Amniotic epithelial cell (primary cell): ENCODE measurements at places on chromosomes 16 and 17.

- peak; percentile 68 for DNase-seq
Measured at GRCh38 chr16:68091380-68092261, 6.5 kb downstream of the NFATC3 start.

DNA sequence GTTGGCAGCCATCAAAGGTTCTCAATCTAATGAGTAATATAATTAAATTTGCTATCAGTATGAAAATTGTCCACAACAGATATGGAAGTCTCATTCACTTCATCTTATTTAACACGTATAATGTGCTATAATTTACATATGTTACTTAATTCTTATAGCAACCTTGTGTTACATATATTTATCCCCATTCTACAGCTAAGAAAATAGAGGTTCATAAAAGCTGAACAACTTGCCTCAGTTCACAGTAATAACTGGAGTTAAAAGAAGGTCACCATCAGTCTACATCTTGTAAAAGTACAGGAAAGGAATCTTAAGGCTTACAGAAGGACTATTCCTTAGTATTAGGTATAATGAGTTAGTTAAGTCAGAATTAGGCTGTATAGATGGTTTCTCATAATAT is 27.9 kb downstream of the STXBP4 start:
- no peak for DNase-seq

DNA sequence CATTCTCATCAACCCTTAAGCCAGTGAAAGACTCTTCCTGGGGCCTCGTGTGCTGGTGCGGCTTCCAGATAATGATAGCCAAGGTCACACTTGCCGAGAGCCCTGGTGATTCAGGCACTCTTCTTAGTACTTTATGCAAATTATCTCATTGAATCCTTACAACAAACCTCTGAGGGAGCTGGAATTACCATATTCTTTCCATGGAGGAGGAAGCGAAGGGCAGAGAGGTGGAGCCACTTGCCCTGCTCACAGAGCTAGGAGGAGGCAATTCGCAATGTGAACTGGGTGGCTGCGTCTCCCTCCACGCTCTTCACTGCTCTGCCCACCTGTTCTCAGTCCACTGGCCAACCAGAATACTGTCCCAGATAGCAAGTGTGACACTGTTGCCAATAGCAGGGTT is 409.7 kb downstream of the SNX29 start:
- DNase-seq: no peak

DNA sequence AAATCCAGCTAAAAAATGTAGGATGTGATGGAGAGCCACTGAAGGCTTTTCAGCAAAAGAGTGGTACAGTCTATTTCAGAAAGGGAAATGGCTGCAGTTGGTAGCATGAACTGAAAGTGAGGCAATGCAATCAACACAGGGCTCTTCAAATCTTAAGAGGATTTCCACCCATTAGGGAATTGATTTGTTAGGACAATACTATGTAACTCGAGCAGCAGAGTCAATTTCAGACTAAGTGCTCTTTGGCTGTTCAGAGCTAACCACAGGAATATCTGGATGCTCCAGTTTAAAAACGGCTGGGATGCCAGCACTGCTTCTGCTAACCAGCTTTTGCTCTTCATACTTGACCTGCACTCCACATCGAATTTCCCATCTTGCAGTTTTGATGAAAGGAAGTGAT is 24.6 kb downstream of the CACNG1 start:
- no peak for DNase-seq

- no peak for DNase-seq
Measured at GRCh38 chr17:37088913-37089312, 140.2 kb downstream of the AATF start.

GRCh38 chr17:43517161-43517560 is 29.0 kb downstream of the ETV4 start:
- DNase-seq: no peak

DNA sequence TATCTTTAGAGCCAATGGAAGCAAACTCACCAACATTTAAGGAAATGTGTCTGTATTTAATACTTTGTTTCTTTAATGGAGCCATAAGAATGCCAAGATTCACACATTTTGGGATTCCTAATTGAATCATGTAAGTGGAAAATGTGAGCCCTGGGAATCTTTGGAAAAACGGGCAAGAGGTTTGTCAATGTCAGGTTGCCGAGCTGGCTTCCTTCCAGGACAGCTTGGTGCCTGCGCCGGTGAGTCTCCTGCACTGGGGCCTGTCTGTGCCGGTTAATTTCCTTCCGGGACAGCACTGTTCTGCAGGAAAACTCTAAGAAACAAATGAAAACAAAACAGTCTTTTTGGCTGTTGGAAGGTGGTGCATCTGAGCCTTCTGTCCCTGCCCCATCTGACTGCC is 210.6 kb downstream of the HAPSTR1 start:
- DNase-seq: no peak

DNA sequence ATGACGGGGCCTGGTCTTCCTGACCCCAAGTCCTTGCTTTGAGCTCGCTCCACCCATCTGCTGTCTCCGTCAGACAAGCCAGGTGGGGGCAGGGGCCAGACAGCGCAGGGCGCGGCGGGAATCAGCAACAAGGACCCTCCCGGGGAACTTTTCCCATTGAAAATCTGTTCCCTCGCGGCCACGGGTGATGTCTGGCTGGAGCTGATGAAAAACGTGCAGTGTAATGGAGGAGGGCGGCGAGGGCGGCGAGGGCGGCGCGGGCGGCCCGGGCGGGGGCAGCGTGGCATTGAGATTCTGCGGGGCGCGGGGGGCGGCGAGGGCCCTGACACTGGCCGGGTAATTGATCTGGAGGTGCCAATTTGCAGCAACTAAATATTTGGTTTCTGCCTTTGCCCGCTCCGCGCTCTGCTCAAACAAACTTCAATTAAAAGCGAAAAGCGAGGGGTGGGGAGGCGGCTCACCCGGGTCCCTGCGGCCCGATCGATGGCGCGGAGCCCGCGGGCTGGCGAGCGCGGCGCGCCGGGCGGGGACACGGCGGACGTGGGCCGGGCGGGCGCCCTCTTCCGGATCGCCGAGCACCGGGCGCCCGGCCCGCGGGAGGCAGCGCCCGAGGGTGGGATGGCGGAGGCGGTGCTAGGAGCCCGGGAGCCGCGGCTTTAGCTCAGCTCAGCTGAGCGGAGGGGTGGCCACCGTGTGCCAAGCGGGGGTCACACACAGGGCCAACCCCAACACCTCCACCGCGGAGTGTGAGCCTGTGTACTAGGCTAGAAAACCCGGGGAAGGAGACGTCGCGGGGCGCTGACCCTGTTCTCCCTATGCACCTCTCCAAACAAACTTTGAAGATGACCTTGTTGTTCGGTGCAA is 32.4 kb downstream of the DCAKD start:
- no peak for DNase-seq

GRCh38 chr17:33871720-33872540 is 383.2 kb upstream of the CCL2 start:
- no peak for DNase-seq

DNA sequence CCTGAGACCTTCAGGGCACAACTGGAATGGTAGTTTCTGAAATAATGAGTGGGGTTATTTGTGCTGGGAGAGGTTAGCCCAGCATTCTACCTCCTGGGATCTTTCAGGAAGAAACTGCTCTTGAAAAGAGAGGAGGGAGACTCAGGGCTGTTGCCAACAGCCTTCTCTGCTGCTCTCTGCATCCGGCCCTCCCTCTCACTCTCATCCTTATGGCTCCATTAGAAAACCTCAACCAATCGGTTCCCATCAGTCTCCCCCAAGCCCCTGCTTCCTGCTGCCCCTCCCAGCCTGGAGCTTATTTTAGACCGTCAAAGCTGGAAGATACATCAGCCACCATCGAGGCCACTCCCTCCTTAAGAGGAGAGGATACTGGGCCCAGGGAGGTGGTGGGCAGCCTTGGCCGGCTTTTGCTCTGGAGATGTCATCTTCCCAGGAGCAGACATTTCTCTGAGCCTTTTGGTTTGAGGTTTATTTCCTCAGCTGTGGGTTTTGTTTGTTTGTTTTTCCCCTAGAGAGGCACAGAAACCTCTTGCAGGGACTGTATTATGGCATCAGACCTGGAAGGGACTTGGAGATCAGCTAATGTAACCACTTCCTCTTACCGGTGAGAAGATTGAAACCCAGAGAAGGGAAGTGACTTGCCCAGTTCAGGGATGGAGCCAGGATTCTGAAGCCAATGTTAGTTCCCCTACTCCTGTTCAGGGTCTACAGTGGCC is 2.7 kb downstream of the MPRIP start:
- DNase-seq: peak; percentile 54

DNA sequence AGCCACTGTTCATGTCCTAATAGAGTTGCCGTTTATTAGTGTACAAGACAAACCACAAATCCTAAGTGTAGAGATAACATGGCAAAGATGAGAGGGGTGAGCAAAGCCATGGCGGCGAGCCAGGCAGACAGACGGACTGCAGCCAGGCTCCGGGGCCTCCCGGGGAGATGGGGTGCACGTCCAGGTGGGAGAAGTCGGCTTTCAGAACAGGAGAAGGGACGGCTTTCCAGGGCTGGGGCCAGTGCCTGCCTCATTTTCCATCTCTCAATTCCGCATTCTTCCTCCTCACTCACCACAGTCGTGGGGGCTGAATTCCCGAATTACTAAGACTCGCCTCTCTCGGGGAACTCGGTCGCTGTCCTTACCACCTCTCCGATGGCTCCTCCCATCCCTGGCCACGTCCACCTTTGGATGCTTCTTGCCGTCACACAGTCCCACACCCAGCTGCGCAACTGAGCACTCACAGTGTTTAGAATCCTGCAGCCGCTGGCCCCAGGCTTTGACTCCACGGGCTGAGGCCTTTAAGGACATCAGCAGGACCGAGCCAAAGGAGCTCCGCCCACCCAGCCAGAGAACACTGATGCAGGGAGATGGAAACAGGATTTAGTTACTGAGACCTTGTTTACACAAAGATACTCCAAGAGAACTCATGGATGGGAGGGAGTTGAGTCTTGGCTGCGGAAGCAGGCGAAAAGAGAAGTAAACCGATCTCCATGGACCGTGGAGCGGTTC is 59.7 kb downstream of the RNF112 start:
- DNase-seq: peak; percentile 74

DNA sequence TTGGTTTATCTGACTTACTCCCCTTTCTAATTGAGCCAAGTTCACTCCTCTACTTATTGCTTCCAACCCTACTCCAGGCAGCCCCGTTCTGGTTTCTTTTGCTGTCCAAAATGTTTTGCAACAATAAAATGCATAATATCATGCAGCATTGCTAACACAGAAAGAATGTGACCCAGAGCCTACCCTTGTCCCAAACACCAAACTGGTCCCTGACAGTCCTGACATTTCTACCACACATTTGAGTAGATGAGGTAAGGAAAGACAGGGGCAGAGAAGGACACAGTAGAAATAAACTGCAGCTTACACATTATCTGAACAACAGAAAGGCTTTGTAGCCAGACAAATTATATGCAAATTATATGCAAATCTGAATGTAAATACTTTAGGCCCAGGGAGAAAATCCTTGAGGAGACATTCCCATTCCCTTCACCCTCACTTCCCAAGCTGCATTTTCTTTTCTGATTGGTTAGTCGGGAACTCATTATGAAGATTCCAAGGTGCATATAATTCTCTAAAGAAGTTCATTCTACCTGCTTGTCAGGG is 31.6 kb downstream of the SOX9 start:
- peak; percentile 37 for DNase-seq
